HFFc6 (cell line): ENCODE measurements at places on chromosomes 1 and 21. TPM values are rescaled to one million over a fixed set of nuclear protein-coding genes. Genes with fewer than 3 reads are reported as not detected.

DNA sequence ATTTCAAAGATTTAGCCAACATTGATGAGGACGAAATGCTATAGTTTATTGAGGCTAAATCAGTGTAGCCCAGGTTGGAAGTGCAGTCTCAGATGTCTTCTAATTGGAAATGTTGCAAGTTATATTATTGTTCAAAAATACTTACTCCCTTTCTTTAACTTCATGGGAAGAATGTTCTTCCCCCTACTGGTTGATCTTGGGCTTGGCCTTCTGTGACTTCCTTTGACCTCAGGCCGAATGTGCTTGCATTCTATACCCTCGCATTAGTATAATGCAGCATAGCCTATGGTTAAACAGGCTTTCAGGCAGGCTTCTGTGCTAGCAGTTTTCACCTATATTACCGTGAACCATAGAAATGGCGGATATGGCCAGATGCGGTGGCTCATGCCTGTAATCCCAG is 77.3 kb downstream of the RPE65 start:
- H3K36me3 ChIP-seq, result no peaks in the 10 kb centered on the region
- no peak overlapping the region for H3K4me3 ChIP-seq
- no peak overlapping the region for H3K27ac ChIP-seq
- DNase-seq, result no peak

The DNAJC28 gene
- total RNA-seq, result 1.2 to 2.2 TPM (median 1.2 TPM) in 3 replicates

The OLFML2B gene
- 5.3 to 8.1 TPM (median 5.3 TPM) in 3 replicates for total RNA-seq

The GLMP gene
- total RNA-seq, result 50.8 to 83.7 TPM (median 54.8 TPM) in 3 replicates

DNA sequence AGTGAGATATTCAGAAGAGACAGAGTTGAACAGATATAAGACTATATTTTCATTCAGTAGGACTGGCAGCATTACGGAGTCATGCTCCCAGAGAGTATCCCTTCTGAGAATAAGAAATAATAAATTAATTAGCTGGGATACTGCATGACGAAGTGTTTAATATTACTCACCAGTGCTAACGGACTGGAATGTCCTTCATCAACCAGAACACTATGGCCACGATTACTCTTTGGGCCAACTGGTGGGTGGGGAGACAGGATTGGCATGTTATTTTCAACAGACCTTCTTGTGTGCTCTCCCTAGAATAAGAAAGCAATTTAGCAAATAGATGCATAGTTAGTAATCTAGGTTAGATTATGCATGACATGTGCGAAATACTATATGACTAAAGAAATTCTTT is 32.4 kb downstream of the ERICH3 start:
- no peaks in the 10 kb centered on the region; the same call in 1 of the 2 replicates for H3K27me3 ChIP-seq
- H3K27ac ChIP-seq, result no peak overlapping the region
- H3K4me1 ChIP-seq, result no peaks in the 10 kb centered on the region
- H3K4me3 ChIP-seq, result no peak overlapping the region

The SMAP2 gene
- 27.0 to 38.5 TPM (median 34.6 TPM) in 3 replicates for total RNA-seq

The STUM gene
- total RNA-seq, result not detected in 3 replicates
